Cerebellar nuclear complex (tissue), 1 donor: ENCODE measurements at places on chromosomes 2 and 18.

- DNase-seq, result no peak
Measured at GRCh38 chr2:214550786-214551185, 139.9 kb downstream of the VWC2L start.

DNA sequence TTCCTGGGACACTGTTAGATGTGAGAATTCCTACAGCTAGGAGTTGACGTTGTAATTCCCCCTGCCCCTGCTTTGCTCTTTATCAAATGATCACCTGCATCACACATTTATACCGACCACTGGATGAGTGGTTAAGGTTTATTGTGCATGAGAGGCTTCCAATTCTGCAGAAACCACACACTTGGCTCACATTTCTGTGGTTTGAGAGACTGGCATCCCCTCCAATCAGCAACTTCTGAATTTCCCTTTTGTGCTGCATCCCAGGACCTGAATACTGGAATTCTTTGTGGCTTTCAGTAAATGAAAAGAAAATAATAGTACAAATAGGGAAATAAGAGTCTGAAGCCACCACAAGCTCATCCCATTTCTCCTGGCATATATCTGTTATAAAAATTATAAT, 628.7 kb upstream of the PIK3C3 start:
- no peak for DNase-seq

DNA sequence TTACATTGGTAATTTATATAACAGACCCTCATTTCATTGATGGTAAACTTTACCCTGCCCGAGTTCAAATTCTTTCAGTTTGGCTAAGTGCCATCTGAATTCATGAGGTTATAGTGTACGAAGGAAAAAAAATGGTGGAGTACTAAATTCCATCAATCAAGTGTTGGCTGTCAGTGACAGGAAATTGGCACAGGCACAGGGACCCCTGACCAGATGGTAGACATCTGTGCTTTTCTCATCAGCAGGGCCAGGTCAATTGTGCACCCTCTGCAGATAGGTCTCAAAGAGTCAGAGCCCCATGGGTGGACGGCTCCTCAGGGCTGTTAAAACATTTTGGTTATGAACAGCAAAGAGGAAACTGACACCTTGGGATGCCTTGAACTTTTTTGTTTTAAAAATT, 439.2 kb downstream of the SETBP1 start:
- no peak for DNase-seq

- no peak for DNase-seq
Measured at GRCh38 chr2:29619689-29620088, 301.7 kb downstream of the ALK start.

DNA sequence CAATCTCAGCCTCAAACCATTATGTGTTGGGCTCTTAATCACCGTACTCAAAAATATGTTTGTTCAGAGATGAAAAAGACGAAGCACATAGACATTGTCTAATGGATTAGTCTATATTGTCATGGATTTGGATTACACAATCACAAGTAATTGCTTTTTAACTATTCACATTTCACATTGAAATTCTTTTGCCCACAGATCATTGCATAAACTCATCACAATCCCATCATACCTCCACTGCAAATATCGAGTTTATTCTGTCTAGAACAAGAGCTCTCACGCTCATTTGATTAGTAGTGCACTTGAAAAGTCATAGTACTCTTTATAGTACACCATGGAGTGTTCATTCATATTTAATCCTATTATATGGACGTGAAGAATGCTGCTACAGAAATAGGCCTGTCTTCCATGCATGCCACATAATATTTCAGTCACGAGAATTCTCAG, 97.9 kb upstream of the SOX11 start:
- no peak for DNase-seq

GRCh38 chr18:76391038-76391437, 104.0 kb downstream of the ZNF516 start:
- no peak for DNase-seq

DNA sequence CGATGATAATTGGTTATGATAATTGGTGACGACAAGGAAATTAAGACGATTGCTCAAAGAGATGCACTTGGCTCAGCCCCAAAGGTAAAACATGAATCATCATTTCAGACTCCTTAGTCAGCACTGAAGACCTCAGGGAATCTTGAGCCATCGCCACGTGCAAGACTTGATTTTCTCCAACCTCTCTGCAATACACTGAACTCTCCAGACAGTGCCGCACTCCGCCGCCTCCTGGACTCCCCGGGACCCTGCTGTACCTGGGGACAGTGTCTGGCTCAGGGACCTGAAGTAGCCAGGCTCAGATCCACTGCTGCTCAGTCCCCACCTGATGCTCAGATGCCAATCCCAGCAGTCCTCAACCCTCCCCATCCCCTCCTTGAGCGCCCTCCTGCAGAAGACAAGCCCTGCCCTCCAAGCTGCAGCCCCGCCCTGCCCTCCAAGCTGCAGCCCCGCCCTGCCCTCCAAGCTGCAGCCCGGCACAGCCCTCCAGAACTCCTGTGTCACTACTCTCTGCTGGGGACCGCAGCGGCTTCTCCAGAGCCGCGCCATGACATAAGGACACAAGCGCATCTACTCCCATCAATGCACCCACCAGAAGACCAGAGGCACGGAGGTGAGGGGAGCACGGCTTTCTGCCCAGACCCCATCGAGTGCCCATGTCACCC, 1.1 kb downstream of the TMEM18 start:
- DNase-seq, result peak; percentile 16

DNA sequence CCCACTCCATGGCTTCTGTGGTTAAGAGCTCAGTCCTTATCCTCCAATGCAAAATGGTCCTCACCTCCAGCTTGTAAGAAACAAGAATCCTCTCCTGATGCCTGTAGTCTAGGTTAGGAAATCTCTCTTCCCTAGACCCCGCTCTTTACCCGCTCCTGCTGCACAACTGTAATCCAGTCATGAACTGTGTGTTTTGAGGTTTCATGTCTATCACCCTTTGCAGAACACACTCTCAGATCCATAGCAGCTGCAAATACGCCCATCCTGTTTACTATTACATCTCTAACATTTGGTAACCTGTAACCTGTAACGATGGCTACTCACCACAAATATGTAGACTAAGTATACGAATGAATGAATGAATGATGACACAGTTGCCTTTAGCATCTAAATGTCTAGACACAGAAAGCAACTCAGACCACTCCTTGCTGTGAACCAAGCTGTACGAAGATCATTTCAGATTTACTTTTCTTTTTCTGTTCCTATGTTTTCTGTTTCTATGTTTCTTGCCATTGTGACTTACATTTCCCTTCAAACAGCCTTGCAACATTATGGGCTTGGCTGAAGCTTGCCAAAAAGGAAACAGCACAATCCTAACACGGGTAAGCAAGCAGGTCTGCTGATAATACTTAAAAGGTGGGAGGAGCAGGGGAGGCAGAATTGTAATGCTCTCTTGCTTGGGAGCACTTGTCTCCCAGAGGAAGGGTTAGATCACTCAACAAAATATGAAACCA, 53.7 kb downstream of the EPHA4 start:
- no peak for DNase-seq

DNA sequence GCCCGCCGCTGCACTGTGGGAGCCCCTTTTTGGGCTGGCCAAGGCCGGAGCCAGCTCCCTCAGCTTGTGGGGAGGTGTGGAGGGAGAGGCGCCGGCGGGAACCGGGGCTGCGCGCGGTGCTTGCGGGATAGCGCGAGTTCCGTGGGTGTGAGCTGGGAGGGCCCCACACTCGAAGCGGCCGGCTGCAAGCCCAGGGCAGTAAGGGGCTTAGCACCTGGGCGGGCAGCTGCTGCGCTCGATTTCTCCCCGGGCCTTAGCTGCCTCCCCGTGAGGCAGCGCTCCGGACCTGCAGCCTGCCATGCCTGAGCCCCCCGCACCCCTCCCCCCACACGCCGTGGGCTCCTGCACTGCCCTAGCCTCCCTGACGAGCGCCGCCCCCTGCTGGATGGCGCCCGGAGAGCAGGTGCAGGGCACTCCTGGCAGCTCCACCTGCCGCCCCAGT, 124.4 kb downstream of the CCDC178 start:
- no peak for DNase-seq

DNA sequence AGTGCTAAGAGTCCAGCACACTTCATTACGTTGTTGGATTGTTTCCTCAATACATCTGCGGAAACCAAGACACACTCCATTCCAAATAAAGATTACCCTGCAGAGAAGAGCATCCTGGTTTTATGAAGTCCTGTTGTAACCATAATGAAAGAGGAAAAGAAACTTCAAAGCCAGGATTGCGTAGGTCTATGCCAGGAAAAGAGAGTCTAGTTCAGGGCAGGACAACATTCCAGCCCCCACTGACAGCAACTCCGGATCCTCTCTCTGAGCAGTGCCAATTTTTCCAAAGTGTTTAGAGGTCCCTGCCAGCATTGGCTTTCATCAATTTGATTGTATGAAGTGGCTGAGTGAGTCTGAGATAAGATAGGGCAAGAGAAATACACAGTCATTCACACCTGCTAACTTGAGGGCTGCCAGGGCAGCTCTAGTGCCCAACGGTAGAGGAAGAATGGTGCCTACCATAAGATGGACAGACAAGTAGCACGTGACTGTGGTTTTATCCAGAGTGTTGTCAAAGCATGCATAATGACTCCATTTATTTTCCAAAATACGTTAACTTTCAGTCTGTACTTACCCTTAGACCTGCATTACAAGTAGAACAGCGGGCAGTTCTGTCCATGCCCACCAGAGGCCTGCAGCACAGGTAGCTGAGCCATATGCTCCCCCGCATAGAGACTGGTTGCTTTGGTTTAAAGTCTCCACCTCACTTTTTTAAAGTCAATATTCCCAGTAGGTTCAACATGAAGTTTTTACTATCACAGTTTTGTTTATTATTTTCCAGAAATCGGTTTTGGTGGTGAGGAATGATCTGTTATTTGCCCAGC, 23.7 kb downstream of the PIEZO2 start:
- no peak for DNase-seq

- DNase-seq, result no peak
Measured at GRCh38 chr2:1461507-1462390, 48.5 kb downstream of the TPO start.

- no peak for DNase-seq
Measured at GRCh38 chr18:43883886-43884285, 606.6 kb upstream of the SYT4 start.

DNA sequence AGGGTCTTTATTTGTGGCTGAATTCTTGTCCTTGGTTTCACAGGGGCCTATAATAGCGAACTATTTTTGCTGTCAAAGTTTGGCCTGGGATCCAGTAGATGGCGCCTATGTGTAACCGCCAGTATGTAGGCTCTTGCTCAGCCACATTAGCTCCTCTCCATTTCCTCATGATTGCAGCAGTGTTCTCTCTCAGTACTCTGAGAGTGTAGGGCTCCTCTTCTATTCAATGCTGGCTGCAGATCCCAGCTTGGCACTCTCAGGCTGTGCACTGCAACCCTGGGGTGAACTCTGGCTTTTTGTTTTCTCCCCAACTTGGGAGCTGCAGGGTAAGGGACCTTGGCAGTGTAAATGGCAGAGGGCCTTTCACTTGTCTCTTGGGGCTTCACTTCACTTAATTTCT, 344.6 kb upstream of the CHAC2 start:
- no peak for DNase-seq

GRCh38 chr2:164535280-164536025, 85.8 kb downstream of the GRB14 start:
- DNase-seq, result no peak

GRCh38 chr2:120738117-120738516, 2.4 kb downstream of the GLI2 start:
- no peak for DNase-seq

GRCh38 chr2:157443795-157444640, at the start of gene CYTIP:
Gene CYTIP (minus strand): TSS chr2:157444089. CDS start chr2:157444020, 69 bp downstream.
- DNase-seq, result no peak

DNA sequence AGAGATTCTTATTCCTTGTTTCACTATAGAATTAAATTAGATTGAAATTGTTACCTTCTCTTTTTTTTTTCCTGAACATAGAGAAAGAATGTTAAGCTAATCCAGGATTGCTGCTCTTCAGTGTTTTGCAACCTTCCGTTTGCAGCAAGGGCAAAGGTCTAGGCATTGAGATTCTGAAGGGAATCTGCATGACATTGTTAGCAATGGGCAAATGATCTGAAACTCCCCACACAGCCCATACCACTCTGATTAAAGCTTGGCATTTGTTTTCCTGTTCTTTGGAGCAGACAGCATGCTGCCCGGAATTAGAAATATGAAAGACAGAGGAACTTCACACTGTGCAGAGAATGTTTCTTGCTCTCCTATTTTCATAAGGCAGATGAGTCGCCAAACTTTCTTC, 551.8 kb downstream of the SOCS6 start:
- DNase-seq, result no peak

GRCh38 chr18:32258558-32259204, 68.8 kb downstream of the MEP1B start:
- DNase-seq, result no peak

GRCh38 chr2:62489162-62489561, 16.8 kb downstream of the TMEM17 start:
- no peak for DNase-seq

DNA sequence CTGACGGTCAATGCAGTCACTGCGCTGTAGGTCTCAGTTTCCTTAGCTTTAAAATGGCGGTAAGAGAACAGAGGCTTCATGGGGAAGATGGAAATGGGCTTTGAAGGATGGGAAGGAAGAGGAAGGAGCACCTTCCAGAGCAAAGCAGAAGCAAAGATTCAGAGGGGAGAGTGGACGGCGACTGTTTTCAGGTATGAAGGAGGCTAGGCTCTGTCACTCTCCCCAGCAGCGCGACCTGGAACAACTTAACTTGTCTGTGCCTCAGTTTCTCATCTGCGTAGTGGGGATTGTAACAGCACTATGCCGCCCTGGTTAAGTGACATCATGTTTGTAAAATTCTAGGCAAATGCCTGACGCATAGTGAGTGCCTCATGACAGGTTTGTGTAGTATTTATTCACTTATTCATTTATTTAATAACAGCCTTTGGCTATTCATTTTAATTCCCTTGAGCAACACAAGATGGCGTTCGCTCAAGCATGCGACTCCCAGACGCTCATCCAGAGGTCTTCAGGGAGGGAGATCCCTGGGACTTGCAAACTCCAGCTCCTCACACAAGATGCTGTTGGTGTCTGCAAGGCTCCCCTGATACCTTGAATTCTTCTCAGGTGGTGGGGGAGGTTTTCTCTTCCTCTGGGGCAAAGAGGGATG, 336.3 kb downstream of the DYSF start:
- no peak for DNase-seq

- no peak for DNase-seq
Measured at GRCh38 chr2:19214682-19215391, 143.6 kb downstream of the OSR1 start.

- no peak for DNase-seq
Measured at GRCh38 chr2:69171116-69171896, 158.3 kb downstream of the ANTXR1 start.

DNA sequence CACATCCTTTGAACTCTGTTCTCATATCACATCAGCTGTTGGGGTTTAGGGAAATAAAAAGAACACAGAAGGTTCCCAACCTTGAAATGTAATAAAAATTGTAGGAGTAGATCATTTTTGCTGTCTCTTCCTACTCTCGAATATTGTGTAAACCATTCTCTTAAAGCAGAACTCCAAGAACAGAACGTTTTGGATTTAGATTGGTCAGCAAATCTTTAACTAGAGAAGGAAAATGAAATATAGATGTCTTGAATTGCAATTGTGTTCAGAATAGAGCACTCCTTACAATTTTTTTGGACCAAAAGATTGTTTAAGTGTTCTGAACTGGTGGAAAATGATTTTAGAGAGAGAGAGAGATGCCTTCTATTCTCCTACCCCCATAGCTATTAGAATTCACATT, 23.9 kb upstream of the THSD7B start:
- no peak for DNase-seq

- DNase-seq, result no peak
Measured at GRCh38 chr2:223725494-223725893, 111.9 kb downstream of the AP1S3 start.

GRCh38 chr2:124822516-124822915, 797.4 kb downstream of the CNTNAP5 start:
- no peak for DNase-seq
